Renal pelvis (tissue), 12 donors: ENCODE measurements at places on chromosomes 3 and 15. TPM values are rescaled to one million over a fixed set of nuclear protein-coding genes. Genes with fewer than 3 reads are reported as not detected.

ATP10A gene
- 3.4 TPM for polyA plus RNA-seq

IL16 gene
- 4.1 TPM for polyA plus RNA-seq

CHST2 gene
- polyA plus RNA-seq: 27.4 TPM

ECE2 gene
- not detected for polyA plus RNA-seq

SCAANT1 gene
- polyA plus RNA-seq: 2.3 TPM

BBS4 gene
- polyA plus RNA-seq: 33.6 TPM

TMC3 gene
- 0.11 TPM for polyA plus RNA-seq

SLCO3A1 gene
- 12.9 TPM for polyA plus RNA-seq

GASK1A gene
- polyA plus RNA-seq: 5.4 TPM

MRAS gene
- polyA plus RNA-seq: 30.8 TPM

GOLGA8G gene
- polyA plus RNA-seq: 0.22 TPM

ELL3 gene
- 3.1 TPM for polyA plus RNA-seq

MON1A gene
- polyA plus RNA-seq: 9.3 TPM

RBPMS2 gene
- 11.1 TPM for polyA plus RNA-seq

BLM gene
- polyA plus RNA-seq: 13.6 TPM

WDR76 gene
- 13.9 TPM for polyA plus RNA-seq

EPB42 gene
- polyA plus RNA-seq: 0.83 TPM

PRKCD gene
- polyA plus RNA-seq: 22.2 TPM

PRICKLE2 gene
- polyA plus RNA-seq: 17.1 TPM

ZNF774 gene
- polyA plus RNA-seq: 4.2 TPM

GUCA1C gene
- polyA plus RNA-seq: 0.50 TPM

NECTIN3 gene
- polyA plus RNA-seq: 37.2 TPM

GOLGA8O gene
- 0.75 TPM for polyA plus RNA-seq

C3orf70 gene
- 7.1 TPM for polyA plus RNA-seq

CYP1A2 gene
- 0.16 TPM for polyA plus RNA-seq

LMAN1L gene
- not detected for polyA plus RNA-seq

GABRB3 gene
- polyA plus RNA-seq: 7.0 TPM
